CD4-positive, alpha-beta T cell treated with Interleukin-6 at 100 ng/mL for 8 hours (primary cell): ENCODE measurements at places on chromosomes 3 and 15.
A peak's percentile ranks its signal among the peaks of the same experiment; 100 is the strongest.

DNA sequence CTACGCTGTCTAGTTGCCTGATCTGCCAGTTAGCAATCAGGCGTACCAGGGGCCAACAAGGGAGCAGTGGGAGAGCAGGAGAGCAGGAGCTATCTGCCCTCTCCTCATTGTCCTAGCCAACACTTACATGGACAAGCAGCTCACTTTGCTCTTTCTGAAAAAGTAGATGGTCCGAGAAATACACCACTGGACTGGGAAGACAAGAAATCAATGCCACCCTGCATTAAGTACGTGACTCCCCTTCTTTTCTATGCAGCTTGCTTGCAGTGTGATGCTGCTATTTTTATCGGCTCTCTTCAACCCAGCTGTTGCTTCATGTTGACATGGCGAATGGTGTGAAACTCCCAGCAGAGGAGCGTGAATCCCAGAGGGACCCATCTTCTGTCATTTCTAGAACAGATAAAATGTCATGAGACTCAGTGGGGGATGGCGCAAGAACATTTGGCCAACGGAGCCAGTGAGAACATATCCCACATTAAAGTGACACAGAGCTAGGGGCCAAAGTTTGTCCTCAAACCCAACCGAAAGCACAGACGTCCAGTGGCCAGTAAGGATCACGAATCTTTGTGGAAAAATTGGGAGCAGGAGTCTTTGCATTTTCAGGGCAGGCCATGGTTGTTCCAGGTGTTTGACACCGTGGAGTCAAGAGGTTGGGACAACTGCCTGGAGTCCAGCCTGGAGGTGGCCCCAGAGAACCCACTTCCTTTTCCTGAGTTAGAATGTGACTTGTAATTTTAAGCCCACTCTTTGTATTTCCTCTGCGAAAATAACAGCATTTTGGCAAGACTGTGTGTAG is 53.7 kb upstream of the MEF2A start:
- DNase-seq: no peak

- DNase-seq: no peak
These were observed 208.2 kb downstream of the RPLP1 start for GRCh38 chr15:69660658-69661405.

DNA sequence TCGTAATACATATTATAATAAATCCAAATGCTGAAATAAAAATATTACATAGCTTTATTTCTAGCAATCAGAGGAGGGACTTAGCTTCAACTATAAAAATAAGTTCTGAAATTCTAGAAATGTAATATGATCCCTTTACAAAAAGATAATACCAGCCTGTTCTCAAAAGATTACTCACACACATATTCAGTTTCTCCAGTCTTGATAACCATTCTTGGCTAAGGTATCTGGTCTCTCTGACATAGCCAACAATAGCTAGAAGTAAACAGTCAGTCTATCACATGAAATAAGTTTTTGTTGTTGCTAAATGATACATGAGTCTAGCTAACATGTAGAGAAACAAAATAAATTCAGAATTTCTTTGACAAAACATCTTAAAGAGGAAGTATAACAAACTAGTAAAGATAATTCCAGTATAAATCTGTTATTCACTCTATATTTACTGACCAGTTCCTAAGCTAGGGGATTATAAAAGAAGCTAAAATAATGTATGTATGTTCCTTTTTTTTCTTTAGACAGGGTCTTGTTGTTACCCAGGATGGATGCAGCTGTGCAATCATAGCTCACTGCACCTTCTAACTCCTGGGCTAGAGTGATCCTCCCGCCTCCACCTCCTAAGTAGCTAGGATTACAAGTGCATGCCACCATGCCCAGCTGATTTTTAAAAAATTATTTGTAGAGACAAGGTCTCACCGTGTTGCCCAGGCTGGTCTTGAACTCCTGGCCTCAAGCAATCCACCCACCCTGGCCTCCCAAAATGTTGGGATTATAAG is 170.6 kb downstream of the TBL1XR1 start:
- no peak for DNase-seq

DNA sequence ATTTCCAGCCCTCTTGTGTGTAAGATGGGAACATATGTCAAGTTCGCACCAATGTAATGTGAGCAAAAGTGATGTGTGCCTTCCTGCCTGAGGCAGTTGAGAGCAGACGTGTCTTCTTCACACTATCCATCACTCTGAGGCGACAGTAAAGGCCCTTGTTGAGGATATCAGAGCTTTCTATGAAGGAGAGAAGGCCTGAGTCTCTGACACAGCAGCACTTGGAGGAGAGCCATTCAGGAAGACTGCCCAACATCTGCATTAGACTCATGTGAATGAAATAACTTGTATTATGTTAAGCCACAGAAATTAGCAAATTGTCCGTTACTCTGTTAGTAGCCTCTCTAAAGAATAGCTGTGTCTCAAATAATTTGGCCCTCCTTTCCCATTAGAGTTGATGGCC is 108.8 kb upstream of the CCDC54 start:
- DNase-seq: no peak

DNA sequence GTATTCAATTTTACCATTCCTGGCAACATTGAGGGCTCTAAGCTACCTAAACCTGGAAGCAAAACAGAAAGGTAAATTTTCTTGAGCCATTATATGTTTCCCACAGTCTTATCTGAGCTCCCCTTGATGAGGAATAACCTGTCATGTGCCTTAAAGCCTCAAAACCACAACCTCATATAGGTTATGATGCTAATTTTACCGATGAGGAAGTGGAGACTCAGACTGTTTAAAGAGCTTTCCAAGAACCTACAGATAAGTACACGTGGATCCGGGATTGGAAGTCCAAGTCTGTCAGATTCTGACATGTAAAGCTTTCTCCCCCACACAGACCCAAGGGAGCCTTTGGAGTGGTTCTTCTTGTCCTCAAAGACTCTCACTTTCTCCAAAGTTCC is 140.5 kb downstream of the SEMA6D start:
- no peak for DNase-seq

- no peak for DNase-seq
These were observed 79.8 kb downstream of the SHQ1 start for GRCh38 chr3:72768481-72768880.

DNA sequence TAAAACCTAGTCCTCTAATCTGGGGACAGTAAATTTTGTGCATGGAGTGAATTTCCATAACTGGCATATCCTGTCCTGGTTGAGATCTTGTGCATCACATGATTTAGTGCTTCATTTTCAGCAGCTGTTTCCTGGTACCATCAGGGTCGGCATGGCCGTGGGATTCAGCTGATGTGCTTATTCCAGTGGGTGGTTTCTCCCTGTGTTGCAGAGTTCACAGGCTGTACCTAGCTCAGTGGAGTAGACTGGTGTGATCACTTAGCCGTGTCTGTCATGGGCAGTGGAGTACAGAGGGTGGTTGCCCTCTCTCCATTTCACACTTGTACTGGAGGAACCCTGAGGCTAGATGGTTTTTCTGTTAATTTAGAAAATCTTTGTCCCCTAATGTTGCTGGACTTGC is 228.5 kb downstream of the PTPRG start:
- no peak for DNase-seq

DNA sequence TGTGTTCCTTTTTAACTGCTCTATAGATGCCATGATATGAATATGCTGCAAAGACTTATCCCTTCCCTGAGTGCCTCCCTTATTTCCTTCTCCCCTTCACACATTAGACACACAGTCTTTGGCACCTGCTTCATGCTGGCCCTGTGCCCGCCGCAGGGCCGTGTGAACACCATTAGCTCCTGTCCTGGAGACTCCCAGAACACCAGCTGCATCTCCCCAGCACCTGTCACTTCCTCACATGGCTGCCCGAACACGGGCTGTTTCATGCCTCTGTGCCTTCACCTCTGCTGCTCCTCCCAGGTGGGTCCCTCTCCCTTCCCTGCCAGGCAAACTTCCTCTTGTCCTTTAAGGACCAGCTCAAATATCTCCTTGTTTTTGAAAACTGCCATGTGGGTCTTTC is 40.5 kb upstream of the SEC13 start:
- no peak for DNase-seq

DNA sequence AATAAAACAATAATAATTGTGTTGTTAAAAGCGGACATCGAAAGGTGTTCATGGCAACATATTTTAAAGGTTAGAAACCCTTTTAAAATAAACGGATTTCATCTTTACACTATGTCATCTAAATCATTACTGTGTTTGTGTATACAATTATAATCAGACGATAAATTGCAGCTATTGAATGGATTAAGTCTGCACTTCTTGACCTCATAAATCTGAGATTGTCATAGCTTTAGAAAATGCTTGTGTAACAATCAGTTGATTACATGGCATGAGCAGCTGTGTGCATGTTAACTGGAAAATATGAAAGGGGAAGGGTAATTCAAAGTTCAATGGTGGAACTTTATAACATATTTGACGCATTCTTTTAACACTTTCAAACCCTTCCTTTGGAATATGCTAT is 152.4 kb upstream of the MDFIC2 start:
- no peak for DNase-seq

- DNase-seq: no peak
These were observed 60.4 kb upstream of the RBM5 start for GRCh38 chr3:50028346-50028745.

DNA sequence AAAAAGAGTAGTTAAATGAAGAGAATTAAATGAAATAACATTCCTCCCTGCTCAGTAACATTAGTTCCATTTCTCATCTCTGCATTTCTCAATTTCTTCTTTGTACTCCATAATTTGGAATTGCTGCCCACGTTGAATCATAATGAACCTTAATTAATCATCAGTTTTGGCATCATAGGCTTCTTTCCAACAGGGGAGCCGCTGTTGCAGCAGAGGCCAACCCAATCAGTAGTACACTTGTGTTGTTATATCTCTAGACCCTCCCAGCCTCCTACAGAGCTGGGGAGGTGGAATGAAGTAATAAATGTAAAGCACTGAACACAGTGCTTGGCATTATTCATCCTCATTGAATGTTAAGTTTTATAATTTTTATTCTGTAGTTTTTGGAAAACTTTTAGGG is 240.7 kb downstream of the CHST2 start:
- no peak for DNase-seq

DNA sequence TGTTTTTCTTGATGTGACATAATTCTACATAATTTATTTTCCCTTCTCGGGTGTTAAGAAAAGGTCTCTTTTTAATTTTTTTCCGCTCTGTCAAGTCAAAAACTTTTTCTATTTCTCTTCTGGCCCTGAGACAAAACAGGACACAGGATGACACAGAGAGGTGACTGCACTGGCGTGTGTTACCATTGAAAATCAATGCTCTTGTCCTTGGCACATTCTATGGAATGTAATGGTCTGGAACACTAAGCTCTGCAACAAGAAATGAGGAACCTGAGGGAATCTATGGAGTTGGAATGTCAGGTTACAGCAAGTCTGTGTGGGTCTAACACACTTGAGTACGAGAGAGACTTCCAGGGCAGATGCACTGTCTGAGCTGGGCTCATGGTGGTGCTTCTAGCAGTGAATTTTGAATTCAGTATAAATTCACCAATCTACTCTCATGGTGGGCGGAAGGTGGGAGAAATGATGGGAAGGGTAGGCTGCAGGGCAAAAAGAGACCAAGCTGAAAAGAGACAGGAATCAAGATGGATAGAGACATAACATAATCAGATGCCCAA is 508.3 kb downstream of the TUSC7 start:
- no peak for DNase-seq

DNA sequence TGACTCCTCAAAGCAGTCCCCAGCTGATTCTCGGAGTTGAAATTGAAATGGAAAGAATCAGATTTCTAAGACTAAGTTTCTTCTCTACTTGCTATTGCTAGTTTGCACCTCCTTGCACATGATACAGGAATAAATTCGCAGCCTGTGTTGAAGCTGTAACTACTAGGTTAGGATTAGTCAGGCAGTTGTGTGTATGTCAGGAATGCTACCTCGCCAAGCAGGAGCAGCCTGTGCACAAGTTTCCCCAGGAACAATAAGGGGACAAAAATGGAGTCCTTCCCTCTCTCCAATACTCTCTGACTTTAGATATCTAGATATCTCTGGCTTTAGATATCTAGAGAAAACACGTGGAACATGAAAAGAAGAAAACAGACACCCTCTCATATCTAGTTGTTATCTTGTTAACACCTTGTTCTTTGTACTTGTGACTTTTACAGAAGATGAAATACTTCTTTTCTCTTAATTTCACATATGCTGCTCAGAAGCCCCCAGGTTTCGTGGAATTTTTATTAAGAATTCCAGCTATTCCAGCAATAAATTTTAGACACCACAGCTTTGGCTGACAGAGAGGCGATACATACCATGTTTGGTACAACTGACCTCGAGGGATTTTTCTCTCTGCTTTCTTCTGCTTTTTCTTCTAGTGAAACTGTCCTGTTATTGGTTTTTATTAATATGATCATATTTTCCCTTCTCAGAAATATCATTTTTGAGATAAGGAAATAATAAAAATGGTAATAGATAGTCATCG is 56.1 kb upstream of the CMSS1 start:
- DNase-seq: no peak

DNA sequence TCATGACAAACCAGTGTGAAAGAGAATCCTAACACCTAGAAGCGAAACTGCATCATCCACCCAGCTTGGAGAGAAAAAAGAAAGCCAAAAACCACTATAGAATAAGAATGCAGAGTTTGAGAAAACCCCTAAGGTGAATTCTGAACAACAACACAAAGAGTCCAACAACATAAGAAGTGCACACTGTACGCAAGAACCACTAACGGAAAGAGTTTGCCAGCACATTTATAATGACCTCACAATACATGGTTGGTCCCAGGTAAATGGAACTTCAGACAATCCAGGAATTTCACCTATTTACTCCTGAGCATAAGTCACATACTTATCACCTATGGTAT is 128.3 kb upstream of the BHLHE40 start:
- peak; percentile 49 for DNase-seq

DNA sequence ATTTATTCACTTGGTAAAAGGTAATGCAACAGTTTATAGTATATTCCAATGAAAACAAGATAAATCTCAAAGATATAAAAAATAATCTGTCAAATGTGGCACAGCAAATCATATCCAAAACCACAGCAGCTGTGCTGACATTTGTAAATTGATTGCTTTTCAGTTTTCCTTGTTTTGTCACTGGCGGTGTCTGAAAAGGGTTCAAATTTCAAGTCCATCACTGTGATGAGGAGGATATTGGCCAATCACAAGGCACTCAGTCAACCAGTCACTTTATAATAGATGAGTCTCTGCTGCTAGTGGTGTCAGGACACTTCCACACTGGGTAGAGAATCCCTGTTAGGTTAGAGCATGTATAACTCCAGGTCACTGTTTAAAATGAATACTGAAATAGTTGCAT is 154.8 kb downstream of the SLC9A9 start:
- no peak for DNase-seq
